Tracheal epithelial cell (primary cell): ENCODE measurements at places on chromosomes 6 and 20. TPM values are rescaled to one million over a fixed set of nuclear protein-coding genes. Genes with fewer than 3 reads are reported as not detected.

Gene PSORS1C2
- total RNA-seq = not detected in 2 replicates

Gene FNDC1
- total RNA-seq = not detected in 2 replicates

Gene VSTM2L
- total RNA-seq = 5.8 and 43.3 TPM in 2 replicates

Gene PRR18
- under 0.01 TPM in 1 of 2 replicates, not detected in the other for total RNA-seq

Gene CRISP1
- not detected in 2 replicates for total RNA-seq

Gene ARFRP1
- 17.5 and 42.9 TPM in 2 replicates for total RNA-seq

Gene LTA
- total RNA-seq = not detected in 2 replicates

Gene RIPOR2
- under 0.01 TPM in 2 replicates for total RNA-seq

Gene NFS1
- 26.7 and 30.9 TPM in 2 replicates for total RNA-seq

Gene NRSN1
- total RNA-seq = not detected in 2 replicates

Gene MOG
- total RNA-seq = not detected in 2 replicates

Gene SLC22A16
- total RNA-seq = not detected in 2 replicates

Gene HLA-DRB1
- total RNA-seq = 3.4 TPM in 1 of 2 replicates, not detected in the other

Gene SSTR4
- not detected in 2 replicates for total RNA-seq

Gene PNPLA1
- total RNA-seq = not detected in 2 replicates

Gene HSPA1L
- total RNA-seq = 0.64 and 0.72 TPM in 2 replicates

Gene HLA-DRA
- not detected in 2 replicates for total RNA-seq

Gene ANGPT4
- not detected in 2 replicates for total RNA-seq

Gene IMPG1
- not detected in 2 replicates for total RNA-seq

Gene ADGRB3
- under 0.01 TPM in 1 of 2 replicates, not detected in the other for total RNA-seq

Gene SLC32A1
- total RNA-seq = not detected in 2 replicates

Gene INSM1
- not detected in 2 replicates for total RNA-seq

Gene RALGAPB
- total RNA-seq = 20.0 and 20.5 TPM in 2 replicates

Gene STMND1
- 0.24 TPM in 1 of 2 replicates, not detected in the other for total RNA-seq

Gene LINC00237
- not detected in 2 replicates for total RNA-seq

Gene PCK1
- total RNA-seq = not detected in 2 replicates

Gene MRPS26
- total RNA-seq = 69.5 and 77.8 TPM in 2 replicates

Gene APCDD1L
- total RNA-seq = 1.7 TPM in 1 of 2 replicates, not detected in the other

Gene NNAT
- not detected in 2 replicates for total RNA-seq

Gene SLC44A4
- 3.8 and 8.2 TPM in 2 replicates for total RNA-seq

Gene OOEP
- not detected in 2 replicates for total RNA-seq

Gene PSMB1
- total RNA-seq = 169 and 254 TPM in 2 replicates

Gene MUCL3
- under 0.01 TPM in 1 of 2 replicates, not detected in the other for total RNA-seq

Gene SPINT3
- total RNA-seq = not detected in 2 replicates

Gene TPBG
- total RNA-seq = 122 and 221 TPM in 2 replicates

Gene ABHD16B
- total RNA-seq = not detected in 2 replicates

Gene CAP2
- total RNA-seq = 3.2 and 5.3 TPM in 2 replicates

Gene MAP7
- 28.7 and 29.4 TPM in 2 replicates for total RNA-seq

Gene FAM83B
- 50.7 and 53.7 TPM in 2 replicates for total RNA-seq

Gene PRRC2A
- total RNA-seq = 23.6 and 35.6 TPM in 2 replicates

Gene CLPSL2
- not detected in 2 replicates for total RNA-seq

Gene FAXC
- 3.6 and 5.1 TPM in 2 replicates for total RNA-seq

Gene CGAS
- 7.2 and 9.2 TPM in 2 replicates for total RNA-seq

Gene TRIM15
- total RNA-seq = under 0.01 TPM in 1 of 2 replicates, not detected in the other

Gene FNDC11
- total RNA-seq = 0.85 and 3.1 TPM in 2 replicates

Gene BANF2
- not detected in 2 replicates for total RNA-seq

Gene SPEF1
- total RNA-seq = not detected in 2 replicates

Gene BMP7
- total RNA-seq = not detected in 2 replicates

Gene ADNP
- total RNA-seq = 22.7 and 37.9 TPM in 2 replicates
